ENCODE measurements at places on chromosomes 5 and 9. TPM values are rescaled to one million over a fixed set of nuclear protein-coding genes. Genes with fewer than 3 reads are reported as not detected.

GRCh38 chr5:140142856-140143255 is 17.1 kb downstream of the IGIP start:
- no peak for DNase-seq

- no peak for DNase-seq
These were observed 147.3 kb upstream of the COL5A1 start for GRCh38 chr9:134494273-134494815.

DNA sequence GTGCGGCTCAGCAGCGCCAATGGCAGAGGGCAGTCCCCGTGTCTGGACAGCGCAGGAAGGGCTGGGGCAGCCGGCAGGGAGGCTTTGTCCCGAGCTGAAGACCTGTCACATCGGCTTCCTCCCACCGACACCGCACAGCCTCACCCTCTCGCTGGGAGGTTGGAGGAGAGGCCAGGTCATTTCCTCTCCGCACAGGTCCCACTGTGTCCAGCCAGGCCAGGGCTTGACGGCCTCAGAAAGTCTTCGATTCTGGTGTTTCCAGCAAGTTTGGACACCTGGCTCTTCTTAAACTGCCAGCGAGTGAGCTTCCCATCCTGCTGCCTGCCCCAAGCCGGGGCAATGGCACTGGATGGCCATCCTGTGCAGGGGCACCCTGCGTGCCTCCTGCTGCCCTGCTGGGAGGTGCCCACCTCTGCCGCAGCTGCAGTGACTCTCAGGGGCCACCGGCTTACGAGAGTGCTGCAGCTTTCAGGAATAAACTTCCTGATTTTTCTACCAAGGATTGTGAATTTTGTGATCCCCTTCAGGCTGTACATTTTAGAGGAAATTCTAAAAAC is 33.9 kb downstream of the AHRR start:
- no peak for DNase-seq

DNA sequence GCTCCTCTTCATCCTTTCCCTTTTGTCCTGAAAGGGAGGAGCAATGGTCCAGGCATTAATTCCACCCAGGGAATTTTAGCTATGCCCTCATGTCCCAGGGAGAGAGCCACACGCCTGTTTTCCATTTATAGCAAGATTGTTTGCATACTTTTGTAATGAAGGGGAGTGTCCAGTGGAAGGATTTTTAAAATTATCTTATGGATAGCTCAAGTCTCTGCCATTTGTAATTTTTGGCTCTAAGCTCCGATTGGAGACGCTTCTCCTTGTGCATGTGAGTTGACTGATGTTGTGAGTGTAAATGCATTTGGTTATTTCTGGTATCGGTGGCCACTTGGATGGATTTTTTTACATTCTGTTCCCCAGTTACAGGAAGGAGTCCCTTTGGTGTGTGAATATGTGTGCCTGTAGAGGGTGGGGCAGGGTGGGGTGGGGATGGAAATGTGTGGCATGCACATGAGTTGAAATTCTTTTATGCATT is 7.2 kb upstream of the RPL26L1 start:
- no peak for DNase-seq

GRCh38 chr9:14783358-14783757 is 60.8 kb upstream of the CER1 start:
- no peak for DNase-seq

GRCh38 chr5:124661317-124662141 is 84.9 kb downstream of the ZNF608 start:
- DNase-seq: peak; percentile 44

- DNase-seq: no peak
These were observed 29.7 kb downstream of the PPP1R2B start for GRCh38 chr5:156879665-156880285.

DNA sequence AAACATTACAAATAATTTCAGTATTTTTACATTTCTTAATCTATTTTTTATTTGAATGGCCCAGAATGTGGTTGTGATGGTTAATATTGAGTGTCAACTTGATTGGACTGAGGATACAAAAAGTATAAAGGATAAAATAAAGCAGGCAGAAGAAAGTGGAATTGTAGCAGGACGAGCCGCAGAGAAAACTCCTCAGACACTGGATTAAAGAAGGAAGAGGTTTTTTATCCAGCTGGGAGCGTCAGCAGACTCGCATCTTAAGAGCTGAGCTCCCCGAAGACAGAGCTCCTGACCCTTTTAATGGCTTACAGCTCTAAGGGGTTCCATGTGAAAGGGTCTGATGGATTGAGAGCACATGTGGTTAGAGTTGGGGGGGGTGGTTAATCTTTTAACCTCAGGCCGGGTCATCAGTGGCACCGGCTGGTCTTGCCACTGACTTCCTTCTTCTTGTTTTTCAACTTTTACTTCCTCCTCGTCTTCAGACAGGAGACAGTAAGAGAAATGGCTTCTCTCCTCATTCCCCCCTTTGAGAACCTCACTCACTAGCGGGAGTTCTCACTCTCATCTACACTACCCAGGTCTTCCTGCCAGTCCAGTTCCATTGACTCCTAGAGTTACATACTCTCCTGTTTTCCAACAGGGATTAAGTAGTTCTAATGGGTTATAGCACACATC is 80.0 kb downstream of the TMEM161B start:
- DNase-seq: no peak

- no peak for DNase-seq
These were observed 249.2 kb upstream of the CCNH start for GRCh38 chr5:87661784-87662566.

- DNase-seq: no peak
These were observed 811 bp upstream of the ARRDC3 start for GRCh38 chr5:91383956-91384300.

DNA sequence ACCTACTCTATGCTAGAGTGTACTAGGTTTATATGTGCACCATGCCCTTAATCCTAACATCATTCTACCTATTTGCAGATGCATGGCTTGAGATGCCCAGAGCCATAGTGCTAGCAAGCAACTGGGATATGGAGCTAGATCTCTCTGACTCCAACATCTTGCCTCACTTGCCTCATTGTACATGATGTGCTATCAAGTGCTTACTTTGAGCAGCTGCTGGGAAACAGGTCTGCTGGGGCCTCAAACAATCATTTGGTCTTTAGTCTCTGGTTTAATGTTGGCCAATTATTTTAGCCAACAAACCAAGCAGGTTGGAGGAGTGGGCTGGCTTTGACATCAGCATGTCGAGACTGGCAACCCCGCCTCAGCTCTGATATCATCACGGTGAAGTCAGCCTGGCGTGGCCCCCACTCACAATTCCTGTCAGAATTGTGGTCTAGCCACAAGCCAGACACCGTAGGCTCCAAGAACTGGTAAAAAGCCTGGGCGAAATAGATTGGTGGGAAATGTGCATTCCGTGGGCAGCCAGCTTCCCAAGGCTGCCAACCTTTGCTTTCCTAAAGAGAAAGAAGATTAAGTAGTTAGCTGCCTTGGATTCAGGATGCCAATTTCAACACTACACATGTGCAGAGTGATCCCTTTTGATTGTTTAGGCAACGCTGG is 21.1 kb upstream of the GAS1 start:
- no peak for DNase-seq

DNA sequence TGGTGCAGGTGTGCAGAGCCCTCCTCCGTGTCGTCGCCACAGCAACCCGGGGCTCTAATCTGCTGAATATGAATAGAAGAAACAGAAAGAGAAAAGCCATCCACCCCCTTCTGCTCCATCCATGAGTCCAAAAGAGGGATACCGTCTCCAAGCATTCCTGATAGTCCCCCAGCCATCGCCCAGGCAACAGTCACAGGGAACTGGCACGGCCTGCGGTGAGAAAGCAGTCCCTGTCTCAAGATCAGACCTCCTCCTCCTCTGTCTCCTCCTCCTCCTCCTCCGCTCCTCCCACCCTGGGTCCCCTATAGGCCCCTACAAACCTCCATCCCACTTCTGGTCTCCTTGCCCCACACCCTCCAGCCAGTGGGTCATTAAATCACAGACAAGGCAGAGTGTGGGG is 308.1 kb upstream of the MPDZ start:
- DNase-seq: no peak

GRCh38 chr9:109437286-109437685 is 60.8 kb downstream of the PTPN3 start:
- DNase-seq: no peak

DNA sequence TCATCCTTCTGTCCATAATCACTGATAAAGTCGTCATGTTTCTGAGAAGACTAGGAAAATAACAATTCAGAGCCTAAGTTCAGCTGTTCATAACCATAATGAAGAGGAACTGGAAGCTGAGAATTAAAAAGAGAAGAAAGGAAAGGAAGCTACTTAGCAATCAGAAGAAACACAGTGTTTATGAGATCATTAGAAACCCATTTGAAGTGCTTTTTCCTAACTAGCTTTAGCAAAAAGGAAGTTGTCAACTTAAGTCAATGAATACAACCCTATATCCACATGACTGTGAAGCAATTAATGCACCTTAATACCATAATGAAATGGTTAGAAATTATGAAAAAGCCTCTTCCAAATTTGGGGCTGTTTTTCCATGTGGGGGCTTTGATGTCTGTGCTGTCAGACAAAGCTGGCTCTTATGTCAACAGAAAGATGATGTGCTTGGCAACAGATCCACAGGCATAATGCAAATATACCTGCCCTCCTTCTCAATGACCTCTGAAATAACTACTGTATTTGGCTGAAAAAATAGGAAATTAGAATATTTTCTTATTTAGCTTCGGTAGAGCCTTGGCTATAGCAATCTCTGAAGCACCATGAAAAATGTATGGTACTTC is 463.5 kb downstream of the RASEF start:
- no peak for DNase-seq

GRCh38 chr5:173535976-173536639 is 80.3 kb downstream of the BOD1 start:
- DNase-seq: no peak

DNA sequence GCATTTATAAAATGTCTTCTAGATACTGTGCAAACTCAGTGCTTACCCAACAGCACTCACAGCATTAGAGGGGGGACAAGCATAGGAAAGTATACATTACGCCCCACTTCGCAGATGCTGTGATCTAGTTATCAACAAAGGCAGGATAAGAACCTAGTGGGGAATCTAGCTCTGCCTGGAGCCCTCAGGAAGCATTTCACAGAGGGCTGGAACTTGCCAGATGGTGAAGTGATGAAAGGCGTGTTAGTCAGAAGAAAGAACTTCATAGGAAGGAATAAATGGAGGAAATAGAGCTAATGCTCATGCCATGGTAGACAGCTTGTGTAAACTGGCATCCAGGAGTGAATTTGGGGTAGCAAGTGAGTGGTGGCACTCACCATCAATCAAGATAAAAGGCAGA is 25.8 kb downstream of the DIRAS2 start:
- no peak for DNase-seq

GRCh38 chr9:135607401-135608293 is 31.7 kb downstream of the GLT6D1 start:
- no peak for DNase-seq

DNA sequence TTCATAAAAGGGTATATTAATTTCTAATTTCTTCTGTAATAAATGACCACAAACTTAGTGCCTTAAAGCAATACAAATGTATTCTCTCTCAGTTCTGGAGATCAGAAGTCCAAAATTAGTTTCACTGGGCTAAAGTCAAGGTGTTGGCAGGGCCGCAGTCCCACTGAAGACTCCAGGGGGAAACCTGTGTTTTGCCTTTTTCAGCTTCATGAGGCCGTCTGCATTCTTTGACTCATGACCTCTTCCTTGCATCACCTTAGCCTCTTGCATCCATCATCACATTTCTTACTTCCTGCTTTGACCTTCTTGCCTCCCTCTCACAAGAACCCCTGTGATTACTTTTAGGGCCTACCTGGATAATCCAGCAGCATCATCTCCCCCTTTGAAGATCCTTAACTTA is 42.0 kb upstream of the ALDH1B1 start:
- no peak for DNase-seq

DNA sequence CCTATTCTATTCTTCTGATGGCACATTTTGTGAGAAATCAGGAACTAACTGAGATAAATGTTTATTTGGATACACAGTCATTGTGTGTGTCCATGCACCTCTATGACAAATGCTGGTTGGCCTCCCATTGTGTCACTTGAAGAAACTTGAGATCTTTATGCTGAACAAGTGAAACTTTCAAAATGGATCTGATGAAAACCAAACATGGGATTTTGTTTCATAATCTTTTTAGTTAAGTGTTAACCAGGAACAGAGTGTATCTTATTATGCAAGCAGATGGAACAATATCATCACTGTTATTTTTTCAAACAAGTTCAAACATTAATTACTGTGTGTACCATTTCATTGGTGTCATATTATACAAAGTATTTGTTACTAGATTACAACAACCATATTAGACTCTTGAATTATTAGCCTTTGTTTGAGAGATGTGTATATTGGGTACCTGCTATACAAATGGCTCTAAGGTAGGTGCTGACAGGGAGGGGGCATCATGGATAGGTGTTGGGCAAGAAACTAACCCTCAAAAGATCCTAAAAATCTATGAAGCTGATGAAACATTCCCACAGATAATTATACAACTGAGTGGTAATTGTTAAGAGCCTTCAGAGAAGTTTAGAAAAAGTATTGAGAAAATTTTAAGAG is 159.8 kb downstream of the PALM2AKAP2 start:
- DNase-seq: no peak

DNA sequence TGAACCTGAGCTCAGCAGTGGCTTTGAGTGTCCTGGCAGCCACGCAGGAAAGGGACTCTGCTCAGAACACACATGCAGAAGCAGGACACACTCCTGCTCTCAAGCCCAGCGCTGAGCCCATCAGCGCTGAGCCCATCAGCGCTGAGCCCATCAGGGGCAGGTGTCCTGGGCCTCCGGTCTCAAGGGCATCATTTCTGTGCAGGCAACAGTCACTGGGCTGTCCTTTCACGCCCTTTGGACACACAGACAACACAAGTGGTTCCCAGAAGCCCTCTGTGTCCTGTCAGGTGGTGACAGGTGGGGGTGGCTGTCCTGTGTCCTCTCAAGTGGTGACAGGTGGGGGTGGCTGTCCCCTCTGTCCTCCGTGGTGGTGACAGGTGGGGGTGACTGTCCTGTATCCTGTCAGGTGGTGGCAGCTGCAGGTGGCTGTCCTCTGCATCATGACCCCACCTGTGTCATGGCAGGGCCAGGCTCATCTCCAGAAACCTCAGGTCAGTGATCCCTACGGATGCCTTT is 39.0 kb upstream of the CLPTM1L start:
- no peak for DNase-seq

- DNase-seq: no peak
These were observed 55.6 kb downstream of the CCDC192 start for GRCh38 chr5:127758766-127759283.

GRCh38 chr9:35385042-35385441 is 104.9 kb upstream of the RUSC2 start:
- no peak for DNase-seq

OR13C9 gene
- not detected for total RNA-seq

PTGER4 gene
- total RNA-seq: not detected

IL3 gene
- total RNA-seq: not detected

MOB3B gene
- total RNA-seq: 1.8 TPM

LCN1 gene
- total RNA-seq: not detected

PHF24 gene
- 3.1 TPM for total RNA-seq

GNPDA1 gene
- total RNA-seq: 20.2 TPM

OLFML2A gene
- not detected for total RNA-seq

GHR gene
- not detected for total RNA-seq

PCDHA11 gene
- 23.2 TPM for total RNA-seq

RAB3C gene
- 36.2 TPM for total RNA-seq

MRPL22 gene
- 38.4 TPM for total RNA-seq

IL31RA gene
- not detected for total RNA-seq

MELK gene
- total RNA-seq: 7.2 TPM

CTNND2 gene
- total RNA-seq: 134 TPM

ACTBL2 gene
- total RNA-seq: not detected

PDZD2 gene
- 23.3 TPM for total RNA-seq

C5orf47 gene
- not detected for total RNA-seq

NTNG2 gene
- total RNA-seq: 43.7 TPM

FAM163B gene
- 0.51 TPM for total RNA-seq

All from glutamatergic neuron (in vitro differentiated cells).